CD4-positive, alpha-beta T cell (primary cell): ENCODE measurements at places on chromosomes 2 and 18.

DNA sequence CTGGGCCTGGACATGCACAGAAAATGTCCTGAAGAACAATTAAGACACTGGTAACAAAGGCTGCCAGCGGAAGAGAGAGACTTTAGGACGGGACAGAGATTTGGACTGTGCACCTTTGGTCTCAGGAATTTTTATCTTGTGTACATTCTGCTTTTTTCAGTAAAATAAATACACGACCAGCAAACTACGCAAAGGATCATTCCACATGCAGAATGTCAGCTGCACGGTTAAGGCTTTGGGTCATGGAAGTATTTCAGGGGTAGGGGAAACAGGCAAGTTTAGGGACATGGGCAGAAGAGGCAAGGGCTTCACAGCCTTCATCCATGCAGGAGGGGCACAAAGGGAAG is 11.5 kb downstream of the TMEM163 start:
- no peak for DNase-seq

GRCh38 chr2:25494616-25495015 is 152.9 kb upstream of the DNMT3A start:
- no peak for DNase-seq

GRCh38 chr18:79589601-79590091 is 90.0 kb upstream of the CTDP1 start:
- no peak for DNase-seq

GRCh38 chr2:103437161-103437560 is 675.3 kb downstream of the TMEM182 start:
- no peak for DNase-seq

DNA sequence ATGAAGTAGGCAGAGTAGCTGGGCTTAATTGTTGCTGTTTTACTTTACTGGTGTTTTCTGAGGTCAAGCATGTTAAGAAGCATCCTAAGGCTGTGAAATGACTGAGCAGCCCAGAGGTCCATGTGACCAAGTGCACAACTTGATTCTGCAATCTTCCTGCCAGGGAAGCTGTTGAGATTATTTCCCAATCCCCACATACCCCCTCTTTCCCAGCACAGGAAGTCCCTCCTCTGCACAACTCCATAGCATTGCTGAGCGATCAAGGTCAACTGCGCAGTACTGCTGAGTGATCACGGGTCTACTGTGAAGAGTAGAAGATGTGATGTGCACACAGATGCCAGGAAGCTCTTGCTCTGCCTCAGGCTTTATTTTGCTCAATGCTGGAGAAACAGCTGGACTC is 105.8 kb downstream of the GALNT14 start:
- no peak for DNase-seq

DNA sequence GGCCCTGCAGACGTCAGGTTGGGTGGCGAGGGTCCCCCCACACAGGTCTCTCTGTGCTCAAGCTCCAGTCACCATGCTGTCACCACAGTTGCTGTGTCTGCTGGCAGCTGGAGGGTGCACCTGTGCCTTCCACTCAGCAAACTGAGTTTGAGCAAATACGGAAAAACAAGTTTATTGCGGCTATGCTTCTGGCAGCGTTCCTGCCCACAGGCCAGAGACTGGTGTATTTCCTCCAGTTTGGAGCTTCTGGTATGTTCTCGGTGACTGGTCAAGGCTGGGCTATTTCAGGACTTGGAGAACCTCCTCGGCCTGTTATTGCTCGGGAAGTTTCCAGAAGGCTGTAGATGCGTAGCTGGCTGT is 132.6 kb downstream of the SEPTIN10 start:
- no peak for DNase-seq

DNA sequence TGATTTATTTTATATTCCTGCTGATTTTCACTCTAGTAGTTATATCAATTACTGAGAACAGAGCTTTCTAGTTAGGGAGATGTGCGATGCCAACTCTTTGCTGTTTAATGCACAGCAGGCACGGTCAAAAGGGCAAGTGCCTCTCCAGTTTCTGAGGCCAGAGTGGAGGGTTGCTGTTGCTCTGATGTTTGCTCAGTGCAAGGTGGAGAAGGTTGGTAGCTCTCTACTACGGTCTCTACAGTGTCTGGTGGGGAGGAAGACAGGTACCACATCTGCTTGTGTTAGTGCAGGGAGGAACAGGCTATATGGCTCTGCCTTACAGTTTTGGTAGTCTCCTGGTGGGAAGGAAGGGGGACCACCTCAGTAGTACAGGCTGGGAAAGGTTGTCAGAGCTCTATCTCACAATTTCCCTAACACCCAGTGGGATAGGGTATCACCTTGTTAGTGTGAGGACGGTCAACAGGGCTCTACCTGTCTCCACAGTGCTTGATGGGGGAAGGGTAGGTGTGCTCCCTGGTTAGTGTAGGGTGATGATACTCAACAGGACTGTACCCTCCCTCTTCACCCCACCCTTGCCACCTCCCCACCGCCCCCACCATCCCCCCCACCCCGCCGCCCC is 85.9 kb downstream of the FANCL start:
- no peak for DNase-seq

DNA sequence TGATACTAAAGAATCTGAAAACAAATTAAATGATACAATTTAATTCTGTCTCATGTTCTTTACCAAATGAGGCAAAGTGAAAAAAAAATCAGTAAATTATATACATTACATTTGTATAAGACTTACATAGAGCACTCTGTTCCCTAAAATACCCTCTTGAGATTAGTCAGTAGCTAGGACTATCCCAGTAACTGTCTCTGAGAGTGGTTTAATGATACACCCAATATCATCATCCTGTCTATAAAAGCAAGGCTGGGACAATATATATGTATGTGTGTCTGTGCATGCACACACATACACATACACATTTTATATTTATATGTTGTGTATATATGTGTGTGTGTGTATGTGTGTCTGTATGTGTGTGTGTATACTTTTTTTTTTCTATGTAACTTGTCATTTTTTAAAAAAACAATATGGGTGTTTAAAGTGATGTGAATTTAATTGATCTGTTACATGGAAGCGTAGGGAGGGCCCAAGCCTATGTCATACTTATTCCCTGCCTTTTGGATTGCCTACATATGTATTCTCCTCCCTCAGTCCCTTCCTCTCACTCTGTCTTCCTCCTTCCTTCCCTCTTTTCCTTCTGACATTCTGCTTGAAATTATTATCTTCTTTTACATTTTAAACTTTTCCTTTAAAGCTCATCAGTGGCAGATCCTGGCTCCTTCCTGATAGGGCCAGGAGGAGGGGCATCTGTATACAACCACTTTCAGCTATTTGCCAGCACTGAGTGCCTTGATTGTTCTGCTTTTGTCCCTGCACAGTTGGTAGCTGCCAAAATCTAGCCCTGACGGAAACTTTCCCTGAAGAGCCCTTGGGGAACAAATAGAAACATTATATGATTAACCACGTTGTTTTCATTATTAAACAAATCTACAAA is 6.8 kb downstream of the ASXL3 start:
- no peak for DNase-seq

DNA sequence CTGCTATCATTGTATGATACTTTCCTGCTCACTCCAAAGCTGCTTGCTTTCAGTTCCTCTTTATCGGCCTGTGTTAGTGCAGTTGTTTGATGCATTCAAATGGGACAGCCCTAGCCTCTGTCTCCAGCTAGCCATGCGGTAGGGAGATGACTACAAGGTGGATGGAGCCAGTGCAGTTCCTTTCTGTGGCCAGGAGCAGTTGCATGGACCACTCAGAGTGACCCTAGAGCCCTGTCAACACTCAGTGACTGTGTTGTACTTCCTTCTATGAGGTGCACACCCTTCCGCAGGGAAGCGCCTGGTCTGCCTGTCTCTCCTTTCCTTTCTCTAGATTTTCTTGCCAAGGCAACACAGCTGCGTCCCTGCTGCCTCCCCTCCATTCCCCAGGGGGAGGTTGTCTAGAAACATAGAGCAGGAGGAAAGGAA is 33.8 kb downstream of the KCNS3 start:
- DNase-seq, result no peak

DNA sequence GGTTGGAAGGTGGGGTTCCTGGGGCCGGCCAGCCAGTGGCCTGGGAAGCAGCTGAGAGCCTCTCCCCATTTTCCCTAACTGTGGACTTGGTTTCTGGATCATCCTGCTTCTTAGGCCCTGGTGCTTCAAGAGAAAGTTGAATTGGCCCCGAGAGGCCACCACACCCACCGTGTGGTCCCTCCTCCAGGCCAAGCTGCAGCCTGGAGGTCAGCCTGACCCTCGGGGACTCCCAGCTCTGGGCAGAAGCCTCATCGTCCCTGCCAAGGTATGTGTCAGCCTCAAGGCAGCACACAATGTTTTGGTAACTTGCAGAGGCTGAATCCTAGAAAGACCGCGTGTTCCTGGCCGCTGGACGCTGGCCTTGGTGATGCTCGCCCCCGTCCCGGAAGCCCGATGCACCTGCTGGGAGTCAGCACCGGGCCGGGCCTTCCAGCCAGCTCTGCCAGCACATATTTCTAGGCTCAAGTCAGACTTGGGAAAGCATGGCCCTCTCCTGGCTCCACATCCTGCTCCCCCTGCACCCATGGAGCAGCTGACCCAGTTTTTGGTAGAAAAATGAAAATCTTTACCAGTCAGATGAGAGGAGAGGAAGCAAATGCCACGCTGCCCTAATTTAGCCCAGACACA is 72.6 kb downstream of the ACTR2 start:
- DNase-seq, result no peak
